ENCODE measurements at places on chromosomes 6 and 20. TPM values are rescaled to one million over a fixed set of nuclear protein-coding genes. Genes with fewer than 3 reads are reported as not detected.

The SAMD5 gene
- 11.8 TPM for total RNA-seq

The BHLHE23 gene
- not detected for total RNA-seq

The VTA1 gene
- total RNA-seq: 56.6 TPM

The GID8 gene
- 37.3 TPM for total RNA-seq

The PRRT1 gene
- total RNA-seq: 0.72 TPM

The CPNE5 gene
- total RNA-seq: 8.0 TPM

The BTN2A1 gene
- 27.8 TPM for total RNA-seq

GRCh38 chr6:134170844-134171243 is 118.4 kb upstream of the SLC2A12 start:
- H3K36me3 ChIP-seq: no peaks in the 10 kb centered on the region
- DNase-seq: no peak
- H3K27me3 ChIP-seq: no peaks in the 10 kb centered on the region
- no peak overlapping the region for H3K4me3 ChIP-seq

DNA sequence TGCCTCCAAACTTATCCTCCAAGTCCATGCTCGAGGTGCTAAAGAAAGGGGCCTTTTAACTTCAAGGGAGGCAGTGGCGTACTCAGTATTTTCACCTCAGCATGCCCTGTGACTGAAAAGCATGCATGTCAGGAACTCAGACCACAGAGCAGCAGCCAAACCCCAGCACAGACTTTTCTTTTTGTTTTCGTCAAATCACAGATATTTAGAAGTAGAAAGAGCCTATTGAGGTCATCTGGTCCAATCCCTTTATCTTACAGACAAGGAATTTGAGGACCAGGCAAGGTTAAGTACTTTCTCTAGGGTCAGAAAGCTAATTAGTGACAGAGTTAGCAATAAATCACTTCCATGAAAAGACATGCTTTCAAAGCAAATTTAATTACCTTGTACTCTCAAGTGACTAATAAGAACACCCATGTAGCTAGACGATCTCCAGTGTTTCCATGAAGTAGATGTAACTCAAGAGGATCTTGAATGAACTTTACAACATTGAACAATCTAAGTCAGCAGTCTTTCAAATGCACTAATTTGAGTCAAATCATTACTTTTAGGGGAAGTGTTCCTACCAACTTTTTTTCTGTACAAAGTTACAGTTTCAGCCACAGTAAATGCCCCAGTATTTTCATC is 35.9 kb downstream of the MOXD1 start:
- H3K27ac ChIP-seq: no peak overlapping the region
- H3K4me1 ChIP-seq: no peaks in the 10 kb centered on the region
- no peak overlapping the region for H3K4me3 ChIP-seq
- H3K36me3 ChIP-seq: no peaks in the 10 kb centered on the region
- no peaks in the 10 kb centered on the region for H3K27me3 ChIP-seq
- no peak for DNase-seq

GRCh38 chr6:9066726-9067125 is 631.4 kb upstream of the SLC35B3 start:
- no peaks in the 10 kb centered on the region for H3K4me1 ChIP-seq
- H3K27ac ChIP-seq: no peak overlapping the region
- H3K36me3 ChIP-seq: no peaks in the 10 kb centered on the region
- no peak for DNase-seq
- no peaks in the 10 kb centered on the region for H3K27me3 ChIP-seq

DNA sequence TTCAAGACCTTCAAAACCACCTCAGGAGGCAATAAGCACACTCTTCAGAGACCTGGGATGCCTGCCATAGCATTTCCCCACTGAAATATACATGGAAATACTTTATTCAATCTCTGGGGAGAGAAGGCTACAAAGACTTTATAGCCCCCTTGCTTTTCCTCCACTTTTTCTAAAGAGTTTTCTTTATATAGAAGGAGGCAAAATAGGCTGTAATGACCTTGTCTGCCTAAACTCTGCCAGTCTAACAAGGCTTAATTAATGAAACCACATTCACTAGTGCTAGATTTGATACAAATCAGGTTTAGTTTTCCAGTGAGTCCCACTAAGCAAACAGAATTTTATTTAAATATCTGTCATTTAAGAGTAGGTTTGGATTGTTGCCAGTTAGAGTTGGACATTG is 114.9 kb downstream of the ADGRG6 start:
- H3K4me3 ChIP-seq: no peak overlapping the region
- no peaks in the 10 kb centered on the region for H3K27me3 ChIP-seq

GRCh38 chr20:35563834-35564233 is 22.0 kb downstream of the ERGIC3 start:
- no peak for DNase-seq
- H3K4me1 ChIP-seq: no peaks in the 10 kb centered on the region
- H3K4me3 ChIP-seq: no peak overlapping the region
- H3K27ac ChIP-seq: no peak overlapping the region
- H3K27me3 ChIP-seq: no peaks in the 10 kb centered on the region

- H3K4me1 ChIP-seq: no peaks in the 10 kb centered on the region
- H3K4me3 ChIP-seq: no peak overlapping the region
- peak; percentile 49 for DNase-seq
- H3K36me3 ChIP-seq: no peaks in the 10 kb centered on the region
- H3K27ac ChIP-seq: no peak overlapping the region
Observed at GRCh38 chr6:37860226-37860839, 40.8 kb downstream of the ZFAND3 start.

GRCh38 chr20:62430311-62430853 is 3.0 kb upstream of the RBBP8NL start:
- no peaks in the 10 kb centered on the region for H3K36me3 ChIP-seq
- H3K27ac ChIP-seq: no peak overlapping the region
- H3K4me3 ChIP-seq: no peak overlapping the region
- peak; percentile 52 for DNase-seq
- no peaks in the 10 kb centered on the region for H3K27me3 ChIP-seq

- H3K27ac ChIP-seq: no peak overlapping the region
- H3K4me3 ChIP-seq: no peak overlapping the region
- peak; percentile 29 for DNase-seq
Observed at GRCh38 chr20:36384022-36384619, 78.0 kb downstream of the DLGAP4 start.

- H3K36me3 ChIP-seq: no peaks in the 10 kb centered on the region
- no peak overlapping the region for H3K27ac ChIP-seq
- DNase-seq: no peak
- no peak overlapping the region for H3K4me3 ChIP-seq
- H3K4me1 ChIP-seq: no peaks in the 10 kb centered on the region
Observed at GRCh38 chr20:57071954-57072583, 194.4 kb downstream of the BMP7 start.

DNA sequence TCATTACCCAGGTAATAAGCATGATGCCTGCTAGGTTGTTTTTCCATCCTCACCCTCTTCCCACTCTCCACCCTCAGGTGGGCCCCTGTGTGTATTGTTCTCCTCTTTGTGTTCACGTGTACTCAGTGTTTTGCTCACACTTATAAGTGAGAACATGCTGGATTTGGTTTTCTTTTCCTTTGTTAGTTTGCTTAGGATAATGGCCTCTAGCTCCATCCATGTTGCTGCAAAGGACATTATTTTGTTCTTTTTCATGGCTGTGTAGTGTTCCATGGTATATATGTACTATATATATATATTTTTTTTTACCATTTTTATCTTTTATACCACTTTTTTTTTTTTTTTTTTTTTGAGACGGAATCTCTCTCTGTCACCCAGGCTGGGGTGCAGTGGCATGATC is 71.9 kb downstream of the RSPH3 start:
- no peak overlapping the region for H3K4me3 ChIP-seq
- no peaks in the 10 kb centered on the region for H3K27me3 ChIP-seq
- no peak overlapping the region for H3K27ac ChIP-seq
- no peaks in the 10 kb centered on the region for H3K4me1 ChIP-seq
- H3K36me3 ChIP-seq: no peaks in the 10 kb centered on the region
